ENCODE measurements at places on chromosomes 12 and 14.

GRCh38 chr14:95397325-95397724, 77.6 kb upstream of the CLMN start:
- DNase-seq, result no peak

- DNase-seq, result no peak
Observed at GRCh38 chr14:56797569-56798446, 12.5 kb downstream of the OTX2 start.

- DNase-seq, result no peak
Observed at GRCh38 chr12:124418791-124419190, 123.9 kb downstream of the RFLNA start.

DNA sequence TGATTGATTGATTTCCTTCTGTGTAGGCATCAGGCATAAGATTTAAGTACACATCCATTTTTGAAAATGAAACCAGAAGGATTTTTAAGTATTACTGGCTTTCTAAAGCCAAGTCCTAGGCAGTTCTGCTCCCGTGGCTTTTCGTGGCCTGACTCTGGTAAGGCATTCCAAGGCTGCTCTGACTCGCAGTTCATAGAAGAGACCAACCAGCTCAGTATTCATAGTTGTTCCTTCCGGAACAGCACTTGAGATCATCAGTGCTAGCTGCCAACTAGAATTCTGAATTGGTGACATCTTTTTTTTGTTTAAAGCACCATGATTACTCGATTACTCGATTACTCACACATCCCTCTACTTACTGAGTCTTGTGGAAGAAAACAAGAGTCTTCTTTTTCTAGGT, 25.9 kb downstream of the SUDS3 start:
- DNase-seq, result no peak

DNA sequence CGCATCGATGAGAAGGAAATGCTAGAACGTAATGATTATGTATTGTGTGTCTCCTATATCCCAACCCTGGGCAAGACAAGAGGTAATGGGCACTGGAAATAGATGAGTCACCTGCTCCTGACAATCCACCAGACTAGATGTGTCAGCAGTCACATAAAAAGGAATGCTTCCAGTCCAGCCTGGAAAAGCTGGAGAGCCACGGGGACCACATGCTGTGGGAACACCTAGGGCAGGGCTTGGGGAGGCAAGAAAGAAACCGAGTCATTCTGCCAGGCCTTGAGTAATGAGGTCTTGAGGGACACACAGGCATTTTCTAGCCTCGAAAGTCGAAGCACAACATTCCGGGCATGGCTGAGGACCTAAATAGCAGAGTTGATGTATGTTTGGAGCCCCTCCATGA, 716.7 kb upstream of the TMEM132C start:
- no peak for DNase-seq

GRCh38 chr14:75467763-75468162, 39.9 kb downstream of the JDP2 start:
- no peak for DNase-seq

GRCh38 chr14:101090976-101091375, 187.5 kb upstream of the RTL1 start:
- no peak for DNase-seq

GRCh38 chr12:2555487-2556082, 239.2 kb upstream of the FKBP4 start:
- DNase-seq, result no peak

DNA sequence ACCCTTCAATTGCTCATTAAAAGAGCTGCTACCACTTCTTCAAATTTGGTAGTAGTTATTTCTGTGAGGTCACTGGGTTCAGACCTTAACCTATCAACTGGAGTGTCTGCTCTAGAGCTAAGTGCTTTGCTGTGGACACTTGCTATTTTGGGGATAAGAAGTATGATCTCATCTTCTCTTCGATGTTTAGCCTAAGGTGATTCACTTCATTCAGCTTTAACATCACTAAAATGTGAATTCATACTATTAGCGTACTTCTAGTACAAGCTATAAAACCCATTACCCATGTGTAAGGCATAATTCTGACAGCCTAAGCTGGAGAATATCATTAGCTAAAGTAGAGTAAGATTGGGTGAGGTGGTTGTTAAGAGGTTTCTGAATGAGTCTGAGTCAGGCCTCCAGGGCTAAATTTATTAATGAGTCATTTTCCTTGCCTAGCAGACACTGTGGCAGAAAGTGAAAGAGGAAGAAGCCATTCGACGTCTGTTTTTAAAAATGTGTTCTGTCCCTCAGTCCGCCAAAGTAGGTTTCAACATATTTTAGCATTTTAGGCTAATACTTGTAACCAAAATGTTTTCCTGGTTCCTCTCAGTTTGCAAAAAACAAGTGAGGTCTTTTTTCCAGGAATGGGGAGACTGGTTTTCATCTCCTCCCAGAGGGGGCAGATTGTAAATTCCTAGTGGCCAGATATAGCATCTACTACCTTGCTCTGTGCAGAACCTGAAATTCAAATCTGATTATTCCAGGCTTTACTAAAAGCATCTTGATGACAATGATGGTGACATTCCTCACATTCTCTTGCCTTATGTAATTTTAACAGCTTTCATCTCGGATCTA, 103.6 kb downstream of the SSPN start:
- no peak for DNase-seq

- DNase-seq, result no peak
Observed at GRCh38 chr12:105907982-105908381, 230.8 kb downstream of the NUAK1 start.

DNA sequence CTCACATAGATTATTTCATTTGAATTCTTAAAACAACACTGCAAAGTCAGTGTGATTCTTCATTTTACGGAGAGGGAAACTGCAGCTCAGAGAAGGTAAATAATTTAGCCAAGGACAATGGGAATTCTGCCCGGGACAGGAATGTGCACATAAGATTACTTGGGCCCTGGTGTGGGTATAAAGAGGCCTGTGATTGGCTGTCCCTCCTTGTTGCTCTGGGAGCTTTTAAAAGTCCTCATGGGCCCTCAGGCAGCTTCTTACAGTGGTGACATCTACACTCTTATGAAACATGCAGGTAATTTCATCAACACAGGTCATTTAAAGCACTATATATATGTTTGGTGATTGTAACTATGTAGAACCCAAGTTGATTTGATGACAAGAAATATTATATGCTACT, 100.3 kb downstream of the ESR2 start:
- DNase-seq, result no peak

GRCh38 chr14:91732439-91732838, 553 bp upstream of the CATSPERB start:
- no peak for DNase-seq

- DNase-seq, result no peak
Observed at GRCh38 chr12:94112121-94112520, 36.3 kb upstream of the PLXNC1 start.

GRCh38 chr12:108017472-108018057, 111.5 kb upstream of the WSCD2 start:
- DNase-seq, result no peak

GRCh38 chr12:95674631-95675030, 115.9 kb downstream of the NTN4 start:
- peak; percentile 58 for DNase-seq

GRCh38 chr12:112555621-112556233, 137.0 kb downstream of the PTPN11 start:
- no peak for DNase-seq

GRCh38 chr14:35631071-35631805, 97.3 kb downstream of the INSM2 start:
- DNase-seq, result no peak

GRCh38 chr12:49296836-49297694, 2.1 kb downstream of the PRPH start:
- no peak for DNase-seq

- DNase-seq, result no peak
Observed at GRCh38 chr12:88328090-88328489, 186.0 kb downstream of the TMTC3 start.

GRCh38 chr12:56124133-56124532, 3.9 kb upstream of the ESYT1 start:
- no peak for DNase-seq

- DNase-seq, result no peak
Observed at GRCh38 chr12:27387473-27387872, 54.8 kb downstream of the BMAL2 start.

- DNase-seq, result no peak
Observed at GRCh38 chr14:99506276-99506675, 25.1 kb downstream of the CCNK start.

DNA sequence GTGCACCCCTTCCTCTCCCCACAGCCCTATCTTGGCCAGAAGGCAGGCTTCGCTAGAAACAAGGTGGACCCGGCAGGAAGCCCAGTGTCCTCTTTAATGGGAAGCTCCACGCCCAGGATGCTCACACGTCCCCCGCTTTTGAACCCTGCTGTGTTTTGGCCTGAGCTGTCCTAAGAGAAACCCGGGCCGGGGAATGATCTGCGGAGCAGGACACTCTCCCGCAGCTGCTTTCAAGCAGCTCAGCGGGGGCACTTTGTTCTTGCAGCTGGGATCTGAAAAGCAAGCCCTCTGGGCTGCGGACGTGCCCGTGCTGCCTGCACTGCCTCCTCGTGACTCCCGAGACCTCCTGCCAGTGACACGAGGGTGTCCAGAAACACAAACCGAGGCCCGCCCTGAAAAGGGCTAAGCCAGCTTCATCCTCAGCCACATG, 30.0 kb downstream of the SCARB1 start:
- no peak for DNase-seq

GRCh38 chr14:70622111-70622712, 19.5 kb upstream of the TTC9 start:
- DNase-seq, result no peak

- DNase-seq, result no peak
Observed at GRCh38 chr12:4939418-4940023, 29.8 kb downstream of the KCNA1 start.

- DNase-seq, result no peak
Observed at GRCh38 chr12:23585156-23585781, 364.2 kb downstream of the SOX5 start.

Data from hindlimb muscle (tissue), 1 donor.